ENCODE measurements at places on chromosomes 6 and 20.

DNA sequence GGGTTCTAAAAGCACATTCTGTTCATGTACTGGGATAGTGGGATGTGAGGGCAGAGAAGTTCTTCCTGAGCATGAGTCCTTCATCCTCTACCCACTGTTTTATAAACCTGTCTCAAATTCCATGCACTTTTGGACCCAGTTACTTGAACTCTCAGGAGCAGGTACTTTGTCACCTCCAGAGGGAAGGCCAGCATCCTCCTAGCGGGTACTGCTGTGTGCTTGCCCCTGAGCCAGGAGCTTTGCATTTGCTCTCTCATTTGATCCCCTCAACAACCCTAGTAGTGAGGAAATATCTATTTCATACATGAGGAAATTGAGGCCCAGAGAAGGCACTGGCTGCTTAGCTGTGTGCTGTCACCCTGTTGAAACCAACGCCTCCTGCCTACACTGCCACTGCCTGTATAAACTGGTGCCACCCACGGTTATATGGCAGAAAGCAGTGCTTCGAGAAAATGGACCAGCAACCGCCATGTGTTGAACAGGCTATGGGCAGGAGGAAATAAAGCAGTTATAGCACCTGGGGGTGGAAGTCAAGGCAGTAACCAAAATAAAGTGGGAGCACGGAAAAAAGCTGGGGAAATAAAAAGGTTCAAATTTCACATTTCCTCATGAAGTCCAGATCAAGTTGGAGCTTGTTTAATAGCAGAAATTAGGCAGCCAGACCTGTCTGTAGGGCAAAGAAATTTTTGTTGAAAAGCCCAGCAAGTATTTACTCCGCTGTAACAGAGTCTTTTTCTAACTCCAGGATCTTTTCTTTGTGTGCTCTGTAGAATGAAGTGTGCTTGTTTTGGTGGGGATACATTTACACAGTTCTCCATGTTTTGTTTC is 38.0 kb downstream of the KLHL31 start:
- no peak for ATAC-seq

- ATAC-seq, result no peak
Observed at GRCh38 chr20:8851446-8851845, 217.4 kb upstream of the PLCB4 start.

- ATAC-seq, result no peak
Observed at GRCh38 chr6:18820725-18821124, 433.6 kb downstream of the RNF144B start.

- ATAC-seq, result no peak
Observed at GRCh38 chr6:72905705-72906478, 284.0 kb downstream of the KCNQ5 start.

GRCh38 chr6:135496800-135497411 is 634 bp downstream of the AHI1 start:
- ATAC-seq, result no peak

DNA sequence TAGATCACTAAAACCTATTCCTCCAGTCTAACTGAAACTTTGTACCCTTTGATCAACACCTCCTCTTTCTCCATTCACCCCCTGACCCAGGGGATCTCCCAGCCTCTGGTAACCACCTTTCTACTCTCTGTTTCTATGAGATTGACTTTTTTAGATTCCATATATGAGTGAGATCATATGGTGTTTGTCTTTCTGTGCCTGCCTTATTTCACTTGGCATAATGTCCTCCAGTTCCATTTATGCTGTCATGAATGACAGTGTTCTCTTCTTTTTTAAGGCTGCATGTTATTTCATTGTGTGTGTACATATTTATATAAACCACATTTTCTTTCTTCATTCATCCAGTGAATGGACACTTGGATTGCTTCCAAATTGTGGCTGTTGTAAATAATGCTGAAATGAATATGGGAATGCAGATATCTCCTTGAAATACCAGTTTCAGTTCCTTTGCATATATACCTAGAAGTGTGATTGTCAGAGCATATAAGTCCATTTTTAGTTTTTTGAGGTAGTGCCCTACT is 57.7 kb downstream of the DHX35 start:
- ATAC-seq, result no peak

- no peak for ATAC-seq
Observed at GRCh38 chr6:2951728-2952127, 19.6 kb downstream of the SERPINB6 start.

DNA sequence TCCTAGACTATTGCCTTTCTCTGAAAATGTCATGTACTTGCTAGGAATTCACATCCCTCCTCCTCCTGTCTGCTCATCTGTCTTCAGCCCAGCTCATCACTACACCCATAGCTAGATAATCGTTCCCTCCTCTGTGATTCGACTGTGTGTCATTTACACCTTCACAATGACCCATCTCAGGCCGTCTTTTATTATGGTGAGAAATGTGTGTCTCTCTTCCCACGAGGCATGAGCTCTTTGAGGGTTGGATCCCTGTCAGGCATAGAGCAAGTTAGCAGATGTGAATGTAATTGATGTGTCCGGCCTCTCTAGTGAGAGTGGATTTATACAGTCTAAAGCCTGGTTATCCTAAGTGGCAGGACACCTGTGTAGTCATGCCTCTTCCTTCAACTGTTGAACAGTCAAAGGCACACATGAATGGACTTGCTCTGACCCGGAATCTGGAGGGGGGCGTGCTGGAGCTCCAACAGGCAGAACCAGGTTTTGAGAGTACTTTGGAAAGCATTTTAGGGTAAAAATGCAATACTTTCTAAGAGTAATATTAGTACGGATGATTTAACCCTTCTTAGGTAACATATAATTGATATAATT is 182.1 kb downstream of the UTRN start:
- ATAC-seq, result no peak

DNA sequence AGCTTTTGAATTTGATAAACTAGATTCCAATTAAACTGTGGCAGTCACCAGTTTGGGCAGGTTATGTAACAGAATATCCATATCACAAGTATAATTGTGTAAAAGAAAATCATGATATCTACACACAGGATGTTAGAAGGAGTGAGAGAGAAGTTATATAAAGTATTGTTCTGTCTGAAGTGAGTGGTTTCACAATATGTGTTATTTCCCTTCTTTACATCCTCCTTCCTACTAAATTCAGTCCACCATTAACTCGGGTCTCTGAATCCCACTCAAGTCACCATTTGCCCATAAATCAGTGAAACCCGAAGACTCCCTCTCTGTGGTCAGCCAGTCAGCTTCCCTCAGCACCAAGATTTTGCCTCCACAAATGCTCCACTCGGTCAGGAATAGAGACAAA is 796 bp downstream of the HLA-DQB1 start:
- ATAC-seq, result no peak

- ATAC-seq, result peak; percentile 92
Observed at GRCh38 chr6:126112171-126112632, 125.9 kb downstream of the TRMT11 start.

GRCh38 chr20:22576273-22576672 is 8.1 kb downstream of the FOXA2 start:
- ATAC-seq, result no peak

- ATAC-seq, result no peak
Observed at GRCh38 chr6:70292193-70292592, 10.7 kb downstream of the COL9A1 start.

GRCh38 chr20:16647875-16648597 is 74.8 kb upstream of the KIF16B start:
- ATAC-seq, result no peak

DNA sequence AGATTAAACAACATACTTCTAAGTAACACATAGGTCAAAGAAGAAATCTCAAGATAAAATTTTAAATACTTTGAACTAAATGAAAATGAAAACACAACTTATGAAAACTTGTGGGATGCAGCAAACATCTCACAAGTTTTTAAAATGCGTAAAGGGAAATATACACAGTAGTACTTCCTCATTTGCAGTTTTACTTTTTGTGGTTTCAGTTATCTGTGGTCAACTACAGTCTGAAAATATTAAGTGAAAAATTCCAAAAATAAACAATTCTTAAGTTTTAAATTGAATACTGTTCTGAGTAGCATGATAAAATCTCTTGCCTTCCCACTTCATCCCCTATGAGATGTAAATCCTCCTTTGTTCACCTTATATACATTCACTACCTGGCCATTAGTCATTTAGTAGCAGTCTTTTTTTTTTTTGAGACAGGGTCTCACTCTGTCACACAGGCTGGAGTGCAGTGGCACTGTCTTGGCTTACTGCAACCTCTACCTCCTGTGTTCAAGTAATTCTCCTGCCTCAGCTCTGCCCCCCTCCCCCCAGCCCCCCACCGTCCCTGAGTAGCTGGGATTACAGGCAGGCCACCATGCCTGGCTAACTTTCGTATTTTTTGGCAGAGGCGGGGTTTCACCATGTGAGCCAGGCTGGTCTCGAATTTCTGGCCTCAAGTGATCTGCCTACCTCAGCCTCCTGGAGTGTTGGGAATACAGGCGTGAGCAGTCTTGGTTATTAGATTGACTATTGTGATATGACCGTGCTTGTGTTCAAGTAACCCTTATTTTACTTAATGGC is 154.6 kb upstream of the AHI1 start:
- ATAC-seq, result no peak
